COR-L47 (cell line): ENCODE measurements at places on chromosomes 1 and 21.

- DNase-seq: no peak
These were observed 165.4 kb downstream of the LMX1A start for GRCh38 chr1:165191087-165191486.

GRCh38 chr21:20570824-20571232, 427.4 kb upstream of the NCAM2 start:
- DNase-seq: no peak

DNA sequence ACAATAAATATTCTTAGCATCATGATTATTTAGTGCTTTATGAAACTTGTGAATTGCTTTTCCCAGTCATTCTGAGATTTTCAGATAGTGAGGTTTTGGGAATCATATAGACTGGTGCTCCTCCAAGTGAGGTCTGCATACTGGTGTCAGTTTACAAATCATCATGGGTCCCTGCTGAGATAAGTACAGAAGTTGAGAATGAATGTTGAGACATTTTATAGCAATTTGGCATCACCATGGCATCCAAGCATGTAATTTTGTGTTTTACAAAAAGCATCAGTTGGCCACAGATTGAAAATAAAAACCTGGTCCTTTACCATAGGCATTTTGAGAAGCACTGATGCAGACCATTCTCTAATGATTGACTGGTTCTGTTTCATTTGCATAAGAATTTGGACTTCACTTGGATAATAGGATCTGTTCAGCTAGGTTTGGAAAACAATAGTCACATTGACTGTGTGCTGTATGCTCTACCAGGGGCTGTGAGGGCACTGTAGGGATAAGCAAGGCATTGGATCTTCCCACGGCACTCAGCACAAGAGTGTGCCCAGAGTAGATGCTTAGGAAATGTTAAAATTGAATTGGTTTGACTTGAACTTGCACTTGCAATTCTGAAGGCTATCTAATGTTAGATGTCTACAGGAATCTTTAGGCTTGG, 79.0 kb upstream of the JUN start:
- DNase-seq: peak; percentile 46

DNA sequence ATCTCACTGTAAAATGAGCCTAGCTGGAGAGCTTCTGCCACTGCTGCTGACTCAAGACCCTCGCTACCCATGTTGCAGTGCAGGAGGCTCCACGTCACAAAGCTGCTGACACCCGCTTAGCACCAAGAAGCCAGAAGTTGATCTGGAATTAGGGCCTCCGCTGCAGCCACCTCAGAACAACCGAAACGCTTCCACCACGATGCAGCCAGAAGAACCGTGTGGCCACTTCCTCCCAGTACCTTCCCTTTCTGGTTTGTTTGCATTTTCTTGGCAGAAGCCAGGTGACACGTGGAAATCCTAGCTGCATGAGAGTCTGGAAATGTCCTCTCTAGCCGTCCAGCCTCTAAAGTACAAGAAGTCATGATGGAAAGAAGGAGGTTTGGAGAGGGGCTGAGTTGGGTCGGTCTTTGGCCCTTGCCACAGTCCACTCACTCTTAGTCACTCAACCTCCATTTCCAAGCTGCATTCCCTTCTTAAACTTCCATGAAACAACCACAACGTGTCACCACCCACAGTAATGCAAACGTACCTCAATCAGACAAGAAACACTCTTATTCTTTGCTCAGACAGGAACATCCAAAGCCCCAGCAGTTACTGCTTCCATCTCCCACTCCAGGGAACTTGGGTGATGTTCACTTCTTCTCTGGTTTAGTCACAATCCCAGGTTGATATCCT, 10.0 kb upstream of the CDA start:
- no peak for DNase-seq

GRCh38 chr1:44808938-44809917, 905 bp downstream of the BTBD19 start:
- no peak for DNase-seq

DNA sequence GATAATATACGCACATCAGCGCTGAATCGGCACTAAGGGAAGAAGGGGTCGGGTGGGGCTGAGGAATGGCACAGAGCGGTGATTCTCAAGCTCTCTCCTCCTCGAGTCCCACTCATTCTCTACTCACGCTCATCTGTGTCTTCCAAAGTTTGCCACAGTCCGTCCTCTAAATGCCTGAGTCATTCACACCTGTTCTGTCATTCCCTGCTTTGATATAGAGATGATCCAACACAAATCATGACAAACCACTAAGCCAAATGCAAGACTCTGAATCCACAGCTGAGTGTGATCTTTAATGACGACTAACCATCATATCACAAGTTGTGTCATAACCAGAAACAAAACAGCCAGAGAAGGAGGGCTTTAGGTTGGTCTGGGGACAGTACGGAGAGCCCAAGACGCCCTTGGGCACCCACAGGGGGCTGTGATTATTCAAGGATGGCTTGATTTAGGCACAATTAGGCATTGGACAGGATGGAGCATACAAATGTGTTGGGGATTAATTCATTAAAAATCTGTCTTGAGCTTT, 501.5 kb downstream of the KIF26B start:
- DNase-seq: no peak

DNA sequence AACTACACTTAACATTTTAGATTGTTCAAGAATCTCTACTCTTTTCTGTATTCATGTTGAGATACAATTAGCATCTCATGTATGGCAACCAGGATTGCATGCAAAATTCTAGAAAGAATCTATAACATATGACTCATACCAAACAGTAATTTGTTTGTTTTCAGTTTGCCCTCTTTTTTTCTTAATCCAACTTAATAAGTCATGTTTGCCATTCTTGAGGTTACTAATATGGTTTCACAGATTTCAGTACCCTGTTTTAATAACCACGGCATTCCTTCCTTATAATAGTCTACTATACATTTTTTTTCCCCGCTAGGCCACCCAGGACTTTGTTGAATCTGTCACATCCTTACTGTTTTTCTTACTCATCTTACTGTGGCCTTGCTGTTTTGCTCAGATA, 140.8 kb downstream of the FMN2 start:
- DNase-seq: no peak

- peak; percentile 4 for DNase-seq
These were observed 352.0 kb upstream of the C1orf87 start for GRCh38 chr1:60425528-60425927.
